ENCODE measurements at places on chromosomes 2 and 18.
A peak's percentile ranks its signal among the peaks of the same experiment; 100 is the strongest.

DNA sequence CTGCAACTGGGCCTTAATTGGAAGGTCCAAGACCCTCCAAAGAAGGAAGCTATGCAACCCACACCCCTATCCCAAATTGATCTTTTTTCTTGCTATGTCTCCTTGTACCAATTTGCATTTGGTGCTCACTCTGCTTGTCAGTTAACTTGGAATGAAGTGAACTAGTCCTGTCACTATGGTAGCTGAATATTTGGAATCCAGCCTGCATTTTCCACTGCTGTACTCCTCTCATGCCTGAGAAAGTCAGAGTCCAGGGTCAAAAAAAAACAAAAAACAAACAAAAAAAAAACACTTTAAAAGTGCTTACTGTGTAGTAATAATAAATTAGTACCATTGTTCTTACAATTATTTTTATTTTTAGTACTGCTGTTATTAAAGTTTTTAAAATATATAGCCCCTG, 462.8 kb upstream of the SLC8A1 start:
- DNase-seq: no peak

DNA sequence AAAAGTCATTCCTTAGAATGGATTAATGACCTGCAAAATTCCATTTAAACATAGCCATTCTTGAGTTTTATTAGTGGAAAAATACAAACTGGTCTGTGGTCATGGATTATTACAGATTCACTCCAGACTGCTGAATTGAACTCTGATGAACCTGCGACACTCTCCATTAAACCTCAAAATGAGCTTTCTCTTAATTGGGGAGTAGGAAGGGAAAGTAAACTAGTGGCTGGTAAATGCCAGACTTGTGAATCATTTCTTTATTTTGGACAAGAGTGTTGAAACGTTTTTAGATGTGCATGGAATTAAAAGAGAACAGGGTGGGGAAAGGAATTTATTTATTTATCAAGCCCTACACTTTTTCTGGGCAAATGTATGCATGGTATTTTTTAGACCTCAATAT, 321.2 kb upstream of the FANCL start:
- DNase-seq: no peak

DNA sequence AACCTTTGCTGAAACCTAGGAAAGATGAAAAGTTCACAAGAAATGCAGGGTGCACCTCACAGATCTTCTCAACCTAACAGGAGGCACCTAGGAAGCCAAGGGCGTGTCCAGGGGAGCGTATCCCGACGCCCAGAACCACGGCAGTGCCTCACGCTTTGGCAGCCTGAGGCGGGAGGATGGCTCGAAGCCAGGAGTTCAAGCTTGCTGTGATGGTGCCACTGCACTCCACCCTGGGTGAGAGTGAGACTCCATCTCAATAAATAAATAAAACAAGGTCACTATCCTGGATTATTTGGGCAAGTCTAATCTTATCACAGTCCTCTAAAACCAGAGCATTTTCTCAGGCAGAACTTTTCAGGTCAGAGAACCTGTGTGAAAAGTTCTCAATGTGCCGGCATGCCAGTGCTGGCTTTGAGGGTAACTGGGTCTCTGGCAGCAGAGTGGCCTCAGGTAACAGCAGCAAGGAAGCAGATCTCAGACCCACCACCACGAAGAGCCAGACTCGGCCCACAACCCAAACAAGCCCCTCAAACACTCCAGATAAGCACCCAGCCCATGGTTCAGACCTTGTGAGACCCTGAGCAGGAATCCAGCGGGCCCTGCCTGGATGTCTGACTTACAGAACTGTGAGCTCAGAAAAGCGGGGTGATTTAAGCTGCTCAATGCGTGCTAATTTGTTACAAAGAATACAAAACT, 11.7 kb downstream of the HSBP1L1 start:
- DNase-seq: no peak

DNA sequence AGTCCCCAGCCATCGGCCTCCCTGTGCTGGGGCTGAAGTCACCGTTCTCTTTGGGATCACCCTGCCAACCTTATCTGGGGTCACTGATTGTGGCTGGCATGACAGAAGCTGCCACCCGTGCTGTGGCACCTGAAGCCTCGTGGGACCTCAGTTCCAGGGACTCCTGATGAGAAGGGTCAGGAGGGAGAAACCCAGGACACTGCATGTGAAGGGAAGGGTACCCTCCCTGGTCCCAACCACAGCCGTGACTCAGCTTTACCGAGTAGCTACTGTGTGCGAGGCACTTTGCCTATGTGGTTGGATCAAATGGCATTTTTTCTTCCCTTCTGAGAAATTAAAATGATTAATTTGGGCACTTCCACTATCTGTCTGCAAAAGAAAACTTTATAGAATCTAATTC, 64.4 kb downstream of the SP110 start:
- DNase-seq: no peak

DNA sequence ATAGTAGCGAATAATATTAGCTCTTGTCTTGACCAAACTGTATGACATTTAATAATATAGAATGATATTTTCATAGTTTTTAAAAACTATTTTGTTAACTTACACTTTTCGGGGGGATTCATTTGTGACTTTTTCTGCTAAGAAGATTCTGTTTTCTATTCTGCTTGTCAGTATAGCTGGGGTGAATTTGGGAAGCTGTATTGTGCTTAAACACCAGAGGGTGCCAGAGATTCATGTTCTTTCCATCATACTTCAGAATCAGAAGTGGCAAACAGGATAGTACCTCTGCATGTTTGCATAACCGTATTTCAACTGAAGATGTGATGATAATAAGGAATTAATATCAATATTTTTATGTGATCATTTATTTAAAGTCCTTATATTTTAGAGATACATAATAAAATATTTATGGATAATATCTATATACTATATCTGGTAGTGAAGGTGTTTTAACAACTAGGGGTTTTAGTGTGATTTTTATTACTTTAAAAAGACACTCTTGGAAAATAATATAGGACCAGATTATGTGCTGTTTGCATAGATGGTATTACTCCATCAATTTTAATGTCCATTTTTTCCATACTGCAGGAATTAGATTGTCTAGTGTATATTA, 81.0 kb downstream of the TAF4B start:
- peak; percentile 33 for DNase-seq

DNA sequence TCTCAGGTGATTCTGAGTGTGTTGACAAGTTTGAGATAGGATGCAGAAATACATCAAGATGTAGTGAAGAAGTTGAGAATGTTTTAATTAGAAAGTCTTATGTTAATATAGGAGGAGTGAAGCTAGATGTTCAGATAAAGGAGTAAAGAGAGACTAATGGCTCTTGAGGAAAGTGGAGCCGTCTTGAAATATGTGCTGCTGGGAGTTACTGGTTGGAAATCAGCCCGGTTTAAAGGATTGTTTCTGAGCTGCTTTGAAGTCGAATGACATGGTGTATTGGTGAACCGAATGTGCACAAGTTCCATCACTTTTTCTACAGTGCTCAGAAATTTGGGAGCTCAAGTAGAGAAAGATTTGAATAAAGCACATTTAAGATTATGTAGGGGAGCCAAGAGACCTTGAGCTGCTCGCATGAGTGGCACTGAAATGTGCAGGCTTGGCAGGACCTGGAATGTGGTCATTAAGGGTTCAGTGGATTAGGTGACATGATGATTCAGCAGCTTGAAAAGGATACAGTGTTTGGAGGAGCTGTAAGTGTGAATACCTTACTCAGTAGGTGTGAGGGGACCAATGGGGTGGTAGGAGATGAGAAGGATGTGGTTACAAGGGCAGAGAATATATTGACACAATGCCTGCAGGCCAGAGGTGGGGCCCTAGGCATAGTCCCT, 68.6 kb downstream of the CAB39 start:
- DNase-seq: peak; percentile 63

- no peak for DNase-seq
Measured at GRCh38 chr2:166126007-166126639, 1.7 kb downstream of the SCN1A start.

DNA sequence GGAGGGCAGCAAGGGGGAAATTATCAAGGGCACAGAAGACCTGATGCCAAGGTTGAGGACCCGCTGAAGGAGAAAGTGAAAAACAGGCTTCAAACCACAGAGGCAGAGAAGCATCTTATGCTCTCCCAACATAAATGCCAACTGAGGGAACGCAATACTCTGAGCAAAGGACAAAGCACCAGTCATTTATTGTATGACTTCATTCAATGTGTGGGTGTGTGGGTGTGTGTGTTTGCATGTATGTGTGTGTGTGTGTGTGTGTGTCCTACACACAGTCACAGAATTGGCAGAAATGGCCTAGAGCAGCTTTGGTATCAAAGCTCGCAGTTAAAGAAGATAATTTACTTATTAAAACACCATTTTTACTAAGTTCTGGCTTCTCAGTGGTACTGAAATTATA, 51.4 kb downstream of the UXS1 start:
- DNase-seq: no peak
